ENCODE measurements at places on chromosomes 5 and 9. TPM values are rescaled to one million over a fixed set of nuclear protein-coding genes. Genes with fewer than 3 reads are reported as not detected.

DMRT3 gene
- total RNA-seq = not detected

TXNDC8 gene
- not detected for total RNA-seq

GRM6 gene
- total RNA-seq = not detected

ALDOB gene
- 0.80 TPM for total RNA-seq

SLC24A2 gene
- 0.31 TPM for total RNA-seq

SPINK6 gene
- total RNA-seq = not detected

PTPDC1 gene
- total RNA-seq = 5.5 TPM

PAEP gene
- total RNA-seq = 0.51 TPM

TMOD1 gene
- total RNA-seq = 34.7 TPM

POU5F2 gene
- total RNA-seq = 0.20 TPM

ADRA1B gene
- total RNA-seq = not detected

PDE6A gene
- not detected for total RNA-seq

IL9 gene
- total RNA-seq = not detected
